ACHN (cell line): ENCODE measurements at places on chromosomes 5 and 9.

- no peak for DNase-seq
These were observed 74.2 kb downstream of the PTPN3 start for GRCh38 chr9:109423877-109424276.

- no peak for DNase-seq
These were observed 20.7 kb upstream of the IL17B start for GRCh38 chr5:149399775-149400174.

- DNase-seq: no peak
These were observed 111.1 kb downstream of the RGS3 start for GRCh38 chr9:113574441-113575262.

DNA sequence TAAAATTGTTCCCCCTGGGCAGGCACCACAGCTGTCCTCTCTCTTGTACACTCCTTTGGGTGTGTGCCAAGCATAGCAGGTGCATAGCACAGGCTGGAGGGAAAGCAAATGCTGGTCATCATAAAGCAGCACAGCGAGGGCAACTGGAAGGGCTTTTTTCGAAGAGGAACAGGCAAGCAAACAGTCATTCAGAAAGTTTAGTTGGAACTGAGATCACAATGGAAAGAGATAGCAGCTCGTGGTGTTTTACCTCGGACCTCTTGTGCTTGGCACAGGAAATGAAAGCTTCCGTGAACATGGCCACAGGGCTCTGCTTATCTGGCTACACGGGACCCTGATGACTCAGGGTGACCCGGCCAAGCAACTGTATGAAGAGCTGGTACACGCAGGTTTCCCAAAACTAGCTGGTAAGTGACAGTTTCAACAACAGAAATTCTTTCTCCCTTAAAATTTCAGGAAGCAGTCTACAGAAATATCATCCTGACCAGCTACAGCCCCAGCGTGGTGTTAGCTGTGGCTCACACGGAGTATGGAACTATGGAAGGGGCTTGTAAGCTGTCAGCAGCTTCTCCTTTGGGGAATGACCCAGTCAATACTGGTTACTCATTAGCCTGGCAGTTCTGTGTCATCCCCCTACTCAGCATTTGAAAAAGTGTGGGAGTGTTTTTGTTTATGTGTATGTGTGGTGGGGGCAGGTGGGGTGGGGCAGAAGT is 48.1 kb downstream of the POC5 start:
- DNase-seq: peak; percentile 62

DNA sequence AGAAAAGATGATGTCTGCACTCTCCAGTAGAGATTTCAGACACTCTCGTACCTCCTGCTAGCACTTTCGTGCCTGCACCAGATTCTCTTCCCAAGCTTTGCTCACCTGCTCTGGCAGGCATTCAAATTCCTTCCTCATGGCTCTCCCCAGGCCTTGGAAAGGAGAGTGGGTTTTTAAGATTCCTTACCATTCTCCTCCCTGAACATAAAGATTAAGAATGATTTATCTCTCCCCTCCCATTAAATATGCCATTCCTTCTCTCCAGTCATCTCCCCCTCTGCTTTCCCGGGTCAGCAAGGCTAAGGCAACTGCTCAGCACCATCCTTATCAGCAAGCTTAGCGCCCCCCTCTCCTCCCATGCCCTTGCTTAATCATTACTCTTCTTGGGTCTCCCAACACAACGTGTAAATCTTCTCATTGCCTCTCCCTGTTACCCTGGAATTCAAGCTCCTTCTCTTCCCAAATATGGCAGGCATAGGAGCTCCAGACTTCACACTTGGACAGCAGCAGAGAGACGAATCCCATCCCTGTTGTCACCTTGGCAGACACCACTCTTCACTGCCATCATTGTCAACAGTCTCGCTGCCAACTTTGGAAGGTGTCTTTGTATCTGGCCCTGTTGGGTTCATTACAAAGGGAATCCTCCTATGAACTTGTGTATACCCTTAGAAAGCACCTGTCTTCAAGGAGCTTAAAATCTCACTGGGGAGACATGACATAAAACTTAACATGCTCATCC is 332.9 kb downstream of the SLIT3 start:
- no peak for DNase-seq

- DNase-seq: peak; percentile 24
These were observed 21.5 kb upstream of the AKNA start for GRCh38 chr9:114409103-114409780.

DNA sequence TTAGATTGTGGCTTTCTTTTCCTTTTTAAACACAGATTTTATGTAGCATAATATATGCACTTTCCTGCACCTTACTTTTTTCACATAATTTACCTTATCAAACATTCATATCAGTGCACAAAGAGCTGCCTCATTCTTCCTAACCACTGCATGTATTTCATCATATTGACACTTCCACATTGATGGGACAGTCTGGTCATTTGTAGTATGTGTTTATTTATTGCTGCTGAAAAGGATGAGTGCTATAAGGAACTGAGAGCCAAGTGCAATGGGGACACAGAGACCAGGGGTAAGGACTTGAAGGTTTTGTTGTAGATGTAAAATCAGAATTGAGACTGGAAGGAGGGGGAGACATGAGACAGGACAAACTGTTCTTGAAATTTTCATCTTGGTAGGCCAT is 193.8 kb downstream of the SMARCA2 start:
- DNase-seq: no peak

GRCh38 chr9:28272127-28272526 is 698.8 kb upstream of the C9orf72 start:
- no peak for DNase-seq

- peak; percentile 81 for DNase-seq
These were observed 75.4 kb downstream of the STK32A start for GRCh38 chr5:147310059-147310704.

GRCh38 chr9:128073253-128073886 is 5.3 kb downstream of the SLC25A25 start:
- DNase-seq: no peak

- DNase-seq: no peak
These were observed 328.6 kb downstream of the CYLC2 start for GRCh38 chr9:103323699-103324098.

GRCh38 chr5:153358315-153358976 is 132.0 kb upstream of the GRIA1 start:
- DNase-seq: no peak

GRCh38 chr5:154300207-154300883 is 109.8 kb downstream of the GALNT10 start:
- DNase-seq: no peak

GRCh38 chr5:133793756-133794465 is 174.5 kb downstream of the C5orf15 start:
- no peak for DNase-seq

GRCh38 chr9:20236676-20237075 is 385.6 kb downstream of the MLLT3 start:
- no peak for DNase-seq

DNA sequence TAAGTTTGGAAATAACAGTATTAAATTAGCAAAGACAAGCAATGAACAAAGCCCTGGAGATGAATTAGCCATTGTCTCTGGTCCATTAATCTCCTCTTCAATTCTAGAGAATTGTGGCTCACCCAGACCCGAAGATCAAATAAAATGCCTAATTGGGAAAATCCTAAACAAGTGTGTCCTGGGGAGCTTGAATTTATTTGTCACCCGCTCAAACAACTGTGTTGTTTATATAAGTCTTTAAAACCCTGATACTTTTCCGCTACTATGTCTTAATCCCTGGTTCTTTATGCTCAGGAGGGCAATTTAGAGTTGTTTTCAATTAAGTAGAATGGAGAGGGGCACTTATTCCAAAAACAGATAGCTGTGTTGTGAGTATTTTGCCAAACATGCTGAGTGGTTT is 128.4 kb downstream of the ANXA1 start:
- no peak for DNase-seq

- DNase-seq: no peak
These were observed 123.3 kb upstream of the MVB12B start for GRCh38 chr9:126203313-126203712.

DNA sequence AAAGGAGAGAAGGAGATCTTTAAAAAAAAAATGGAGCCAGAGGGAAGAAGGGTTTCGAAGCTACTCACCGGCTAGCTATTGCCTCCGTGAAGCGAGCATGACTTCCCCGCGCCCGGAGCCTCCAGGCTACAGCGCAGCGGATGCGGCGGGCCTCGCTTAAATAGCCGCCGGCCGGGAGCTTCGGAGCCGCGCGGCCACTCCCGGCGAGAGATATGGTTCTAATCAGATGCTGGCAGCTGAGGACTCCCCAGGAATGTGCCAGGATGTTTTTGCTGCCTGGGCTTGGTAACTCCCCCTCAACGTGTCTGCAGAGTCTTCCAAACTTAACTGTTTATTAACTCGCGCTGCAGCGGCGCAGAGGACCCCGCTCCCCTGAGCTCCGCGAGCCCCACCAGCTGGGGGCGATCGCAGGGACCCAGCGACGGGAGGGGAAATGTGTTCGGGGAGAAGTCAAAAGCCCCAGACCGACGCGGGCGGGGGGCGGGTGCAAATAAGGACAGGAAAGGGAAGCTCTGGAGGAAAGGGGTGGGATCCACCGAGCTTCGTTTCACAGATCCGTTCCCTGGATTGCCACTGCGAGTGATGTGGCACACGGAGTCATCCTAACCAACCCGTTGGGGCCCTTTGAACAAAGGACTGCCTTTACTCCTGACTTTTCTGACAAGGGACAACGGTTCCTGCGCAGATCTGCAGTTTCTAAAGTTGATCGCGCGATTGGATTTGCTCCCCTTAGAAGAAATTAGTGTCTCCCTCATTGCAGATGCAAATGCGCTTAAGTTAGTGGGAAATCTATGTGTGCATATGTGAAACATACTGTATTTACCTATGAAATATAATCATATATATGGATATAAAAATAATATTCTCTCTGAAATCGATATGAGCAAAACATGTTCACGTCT is at the start of gene DAB2:
Gene DAB2 (minus strand): TSS at position 245 of the 902 bp plus-strand sequence. CDS start 30,660 bp downstream, outside the sequence.
- DNase-seq: peak; percentile 94

GRCh38 chr5:68484307-68485068 is 268.9 kb downstream of the PIK3R1 start:
- no peak for DNase-seq

DNA sequence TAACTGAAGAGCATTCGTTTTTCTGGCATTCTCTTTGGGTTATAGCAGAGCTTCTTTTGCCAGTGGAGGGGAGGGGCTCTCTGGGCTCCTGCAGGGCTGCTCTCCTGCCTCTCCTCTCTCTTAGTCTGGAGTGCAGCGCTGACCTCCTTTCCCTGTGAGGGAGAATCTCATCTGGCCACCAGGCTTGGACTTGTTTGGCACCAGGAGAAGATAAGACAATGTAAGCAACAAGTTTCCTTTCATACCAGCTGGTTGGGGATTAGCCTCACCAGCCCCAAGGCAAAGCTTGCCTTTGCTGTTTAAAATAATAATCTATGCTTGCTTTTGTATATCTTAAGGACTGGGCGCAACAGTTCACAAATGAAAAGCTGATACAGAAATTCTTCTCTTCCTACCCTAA is 196.4 kb downstream of the TLE4 start:
- no peak for DNase-seq

DNA sequence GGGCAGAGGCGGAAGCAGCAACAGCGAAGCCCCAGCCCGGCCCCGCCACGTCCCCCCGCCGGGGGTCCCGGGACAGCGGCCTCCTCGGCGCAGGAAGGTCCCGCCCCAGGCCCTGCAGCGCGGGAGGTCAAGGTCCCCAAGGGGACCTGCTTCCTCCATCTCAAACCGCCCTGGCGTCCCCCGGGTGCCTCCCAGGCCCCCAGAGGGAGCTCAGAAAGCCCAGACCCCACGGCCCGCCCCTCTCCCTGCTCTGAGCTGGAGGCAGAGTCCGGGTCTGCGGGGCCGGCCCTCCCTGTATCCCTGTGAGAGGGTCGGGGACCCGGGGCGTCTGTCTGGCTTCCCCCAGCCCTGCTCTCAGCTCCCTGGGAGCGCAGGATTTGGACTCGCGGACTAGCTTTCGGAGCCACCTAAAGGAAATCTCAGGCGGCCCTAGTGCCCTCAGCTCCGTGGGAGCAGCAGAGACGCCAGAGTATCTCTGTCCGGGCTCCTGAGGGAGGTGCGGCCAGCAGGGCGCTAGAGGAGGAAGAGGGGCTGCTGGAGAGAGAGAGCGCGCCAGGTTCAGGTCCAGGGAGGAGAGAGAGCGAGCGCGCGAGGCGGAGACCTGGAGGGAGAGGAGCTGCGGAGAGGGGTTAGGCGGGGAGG is 30.7 kb downstream of the EXOC3 start:
- peak; percentile 35 for DNase-seq

- DNase-seq: no peak
These were observed 38.0 kb upstream of the RETREG1 start for GRCh38 chr5:16654647-16655334.

- DNase-seq: no peak
These were observed 163.6 kb upstream of the SMIM23 start for GRCh38 chr5:171622010-171622409.

- no peak for DNase-seq
These were observed 326.7 kb downstream of the PIK3R1 start for GRCh38 chr5:68542207-68542606.

DNA sequence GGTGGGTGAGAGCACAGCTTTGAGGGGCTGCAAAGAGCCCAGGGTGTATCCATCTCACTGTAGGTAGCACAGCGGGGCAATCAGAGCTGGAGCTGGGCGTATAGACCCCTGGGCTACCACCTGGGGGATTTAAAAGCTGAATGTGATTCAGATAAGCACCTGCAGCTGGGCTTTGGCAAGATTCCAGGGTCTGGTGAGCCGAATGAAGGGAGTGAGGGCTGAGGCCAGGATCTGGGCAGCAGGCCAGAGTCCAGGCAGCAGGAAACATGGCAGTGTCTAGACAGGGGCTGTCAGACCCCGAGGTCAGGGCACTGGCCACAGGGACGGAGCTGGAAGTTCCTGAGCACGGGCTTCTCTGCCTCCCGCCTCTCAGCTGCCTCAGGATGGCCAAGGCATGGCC is 8.7 kb downstream of the ASS1 start:
- DNase-seq: peak; percentile 50

DNA sequence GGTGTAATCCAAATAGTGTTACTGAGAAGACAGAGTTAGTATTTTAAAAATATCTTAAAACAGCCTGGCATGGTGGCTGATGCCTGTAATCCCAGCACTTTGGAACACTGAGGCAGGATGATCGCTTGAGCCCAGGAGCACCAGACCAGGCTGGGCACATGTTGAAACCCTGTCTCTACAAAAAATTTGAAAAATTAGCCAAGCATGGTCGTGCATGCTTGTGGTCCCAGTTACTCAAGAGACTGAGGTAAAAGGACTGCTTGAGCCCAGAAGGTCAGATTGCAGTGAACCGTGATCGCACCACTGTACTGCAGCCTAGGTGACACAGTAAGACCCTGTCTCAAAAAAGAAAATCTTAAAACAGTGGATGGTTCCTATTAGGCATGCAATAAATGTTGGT is 12.4 kb downstream of the IFNA1 start:
- DNase-seq: no peak

GRCh38 chr5:2797160-2797559 is 45.7 kb upstream of the IRX2 start:
- DNase-seq: no peak

DNA sequence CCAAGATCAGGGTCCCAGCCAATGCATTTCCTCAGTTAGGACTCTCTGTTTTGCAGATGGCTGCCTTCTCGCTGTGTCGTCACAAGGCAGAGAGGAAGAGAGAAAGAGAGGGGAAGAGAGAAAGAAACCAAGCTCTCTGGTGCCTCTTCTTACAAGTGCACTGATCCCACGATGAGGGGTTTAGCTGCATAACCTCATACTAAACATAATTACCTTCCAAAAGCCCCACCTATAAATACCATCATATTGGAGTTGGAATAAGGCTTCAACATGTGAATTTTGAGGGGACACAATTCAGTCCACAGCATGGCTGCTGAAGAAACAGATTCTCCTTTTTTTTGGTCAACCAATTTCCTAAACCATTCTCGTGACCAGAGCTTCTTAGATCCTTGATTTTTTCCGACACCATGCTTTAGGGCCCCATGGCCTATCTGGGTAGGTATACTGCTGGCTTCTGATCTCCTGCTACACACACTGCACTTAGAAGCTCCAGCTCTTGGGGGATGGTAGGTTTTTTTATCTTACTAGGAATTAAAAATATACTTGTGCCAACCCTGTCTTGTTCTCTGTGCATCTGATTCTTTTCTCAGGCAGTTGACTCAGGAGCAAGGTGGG is 5.1 kb downstream of the CAMK4 start:
- DNase-seq: no peak
